ENCODE measurements at places on chromosomes 7 and 10.

DNA sequence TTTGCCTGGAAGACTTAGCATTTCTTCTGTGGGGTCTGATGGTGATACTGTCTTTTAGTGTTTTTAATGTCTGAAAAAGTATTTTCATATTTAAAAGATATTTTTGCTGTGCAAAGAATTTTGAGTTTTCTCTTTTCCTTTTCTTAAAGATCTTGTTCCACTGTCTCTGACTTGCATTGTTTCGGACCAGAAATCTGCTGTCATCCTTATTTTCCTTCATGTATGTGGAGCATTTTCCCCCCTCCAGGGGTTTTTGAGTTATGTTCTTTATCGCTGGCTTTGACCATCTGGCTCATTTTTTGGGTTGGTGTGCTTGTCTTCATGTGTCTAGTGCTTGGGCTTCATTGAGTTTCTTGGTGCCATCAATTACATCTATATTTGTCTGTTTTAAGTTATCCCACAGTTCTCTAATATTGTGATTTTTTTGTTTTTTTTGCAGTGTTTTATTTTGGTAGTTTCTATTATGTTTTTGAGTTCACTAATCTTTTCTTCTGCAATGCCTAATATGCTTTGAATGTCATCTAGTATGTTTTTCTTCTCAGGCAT, 119.9 kb downstream of the MGMT start:
- DNase-seq, result no peak

GRCh38 chr7:29102558-29103151, 43.7 kb downstream of the CPVL start:
- DNase-seq, result peak; percentile 58

DNA sequence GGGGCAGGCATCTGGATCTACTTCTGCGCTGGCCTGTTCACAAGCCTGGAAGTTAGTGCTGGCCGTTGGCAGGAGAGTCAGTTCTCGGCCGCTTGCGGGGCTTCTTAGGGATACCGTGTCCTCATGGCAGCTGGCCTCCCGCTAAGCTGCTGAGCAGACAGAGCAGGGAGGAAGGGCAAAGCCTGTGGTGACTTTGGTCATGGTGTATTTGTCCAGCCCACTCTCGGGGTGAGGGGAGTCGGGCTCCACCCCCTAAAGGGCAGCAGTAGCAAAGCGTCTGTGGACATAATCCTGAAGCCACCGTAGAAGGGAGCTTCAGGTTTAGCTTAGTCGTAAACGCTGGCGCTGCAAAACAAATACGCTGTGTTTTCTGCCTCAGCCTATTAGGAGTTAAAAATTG, 12.2 kb downstream of the UBE3C start:
- peak; percentile 18 for DNase-seq

DNA sequence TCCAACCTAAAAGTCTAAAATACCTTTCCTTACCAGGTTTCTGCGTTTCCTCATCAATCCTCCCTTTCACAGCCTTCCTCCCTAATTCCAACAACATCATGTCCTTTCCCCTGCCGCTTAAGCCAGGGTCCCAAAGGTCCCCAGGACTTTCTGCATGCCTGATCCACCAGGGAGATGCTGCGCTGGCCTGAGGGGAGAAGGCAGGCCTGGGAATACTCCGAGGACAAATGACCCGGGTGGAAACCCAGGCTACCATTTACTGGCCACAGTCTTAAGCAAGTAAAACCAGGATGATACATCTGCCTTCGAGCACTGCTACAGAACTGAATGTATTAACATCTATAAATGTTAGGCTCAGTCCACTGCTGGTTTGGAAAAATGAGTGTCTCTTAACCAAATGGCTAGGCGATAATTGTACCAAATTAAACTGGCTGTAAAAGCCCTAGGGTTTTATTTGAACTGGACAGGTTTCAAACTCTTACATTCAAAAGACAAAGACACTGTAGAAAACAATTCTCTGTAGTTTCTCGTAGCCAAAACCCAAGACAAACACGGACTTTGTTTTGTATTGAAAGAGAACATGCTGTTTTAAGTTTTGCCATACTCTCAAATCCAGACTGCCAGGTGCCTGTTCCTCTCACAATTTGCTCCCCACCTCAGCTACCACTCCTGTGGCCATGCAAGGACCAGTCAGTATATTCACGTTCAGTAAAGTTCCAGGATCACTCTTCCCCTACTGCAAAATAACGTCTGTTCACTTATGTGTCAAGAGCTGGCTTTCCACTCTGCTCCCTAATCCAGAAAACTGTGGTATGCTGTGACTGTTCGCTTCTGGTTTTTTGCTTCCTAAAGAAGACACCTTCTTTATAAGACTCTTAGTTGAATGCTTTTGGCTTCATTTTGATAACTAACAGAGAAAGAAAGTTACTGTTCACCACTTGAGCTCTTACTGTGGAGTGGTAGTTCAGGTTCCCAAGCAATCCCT, 145.7 kb downstream of the RNF216 start:
- no peak for DNase-seq

DNA sequence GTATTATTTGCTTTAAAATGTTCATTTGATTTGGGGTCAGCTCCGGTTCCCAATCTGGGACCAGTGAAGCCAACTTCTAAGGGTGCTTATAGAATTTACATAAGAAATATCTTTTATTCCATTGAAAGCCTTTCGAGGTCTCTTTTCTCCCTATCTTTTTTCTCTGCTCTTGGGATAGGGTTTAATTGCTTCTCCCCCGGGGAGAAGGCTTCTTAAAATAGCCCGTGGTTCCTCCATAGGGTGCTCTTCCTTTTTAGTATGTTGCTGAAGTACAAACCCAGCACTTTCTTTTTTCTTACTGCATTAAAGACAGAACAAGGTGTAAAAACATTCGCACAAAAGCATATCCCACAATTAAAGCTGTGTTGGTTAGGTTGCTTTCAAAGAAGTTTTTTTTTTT, 107.5 kb downstream of the POU6F2 start:
- no peak for DNase-seq

- DNase-seq, result no peak
These were observed 30.1 kb upstream of the PTPRN2 start for GRCh38 chr7:158617737-158618128.

- peak; percentile 73 for DNase-seq
These were observed 128.5 kb downstream of the ANKRD7 start for GRCh38 chr7:118352867-118353453.

- DNase-seq, result peak; percentile 55
These were observed 13.2 kb downstream of the CWF19L1 start for GRCh38 chr10:100254191-100254590.

DNA sequence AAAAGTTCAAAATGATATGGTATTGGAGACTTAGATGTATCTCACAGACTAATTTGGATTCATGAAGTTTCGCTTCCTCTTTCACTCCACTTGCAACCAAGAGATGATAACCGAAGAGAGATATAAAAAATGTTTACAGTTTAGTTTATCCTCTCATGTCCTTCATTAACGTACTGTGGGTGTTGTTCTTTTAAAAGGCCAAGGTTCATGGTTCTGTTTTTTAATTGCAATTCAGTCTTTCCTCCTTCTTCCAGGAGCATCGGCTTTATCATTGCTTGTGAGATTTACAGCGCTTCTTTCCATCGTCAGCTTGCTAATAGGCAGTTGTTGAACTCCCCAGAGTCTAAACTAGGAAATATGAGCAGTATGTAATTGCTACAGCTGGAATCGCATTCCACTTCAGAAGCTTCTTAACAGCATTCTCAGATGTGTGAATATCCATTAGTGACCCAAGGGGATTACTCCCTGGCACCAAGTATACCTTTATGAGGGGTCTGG, 75.9 kb upstream of the HGF start:
- peak; percentile 83 for DNase-seq

DNA sequence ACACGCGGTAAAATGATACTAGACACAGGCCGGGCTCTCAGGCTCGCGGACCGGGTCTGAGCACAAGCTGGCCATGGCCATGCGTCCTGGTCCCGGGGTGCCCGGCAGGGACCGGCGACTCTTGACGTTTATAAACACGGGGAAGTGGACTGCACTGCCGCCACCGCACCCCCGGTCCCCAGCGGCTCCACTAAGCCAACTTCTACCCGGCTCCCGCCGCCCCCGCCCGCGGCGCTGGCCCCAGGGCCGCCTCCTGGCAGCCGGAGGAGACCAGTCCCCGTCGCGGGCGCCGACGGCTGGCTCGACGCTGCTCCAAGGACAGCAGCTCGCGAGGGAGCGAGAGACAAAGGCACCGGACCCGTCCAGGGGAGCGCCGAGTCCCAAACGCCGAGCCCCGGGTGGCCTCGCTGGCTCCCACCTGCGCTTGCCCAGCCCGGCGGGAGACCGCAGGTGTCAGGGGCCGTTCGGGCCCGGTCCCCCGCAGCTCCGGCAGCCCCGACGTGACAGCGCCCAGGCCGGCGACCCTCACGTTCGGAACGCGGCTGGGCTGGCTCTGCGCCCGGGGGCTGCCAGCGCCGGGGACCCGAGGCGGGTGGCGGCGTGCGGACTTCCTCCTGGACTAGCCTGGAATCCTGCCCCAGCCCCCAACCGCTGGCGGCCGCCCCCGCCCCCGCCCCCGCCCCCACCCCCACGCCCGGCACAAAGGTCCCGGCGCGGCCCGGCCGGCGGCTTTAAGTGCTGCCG, 517 bp downstream of the ITGB1 start:
- DNase-seq, result peak; percentile 18

- DNase-seq, result peak; percentile 41
These were observed 14.4 kb downstream of the SGPL1 start for GRCh38 chr10:70830164-70830563.

DNA sequence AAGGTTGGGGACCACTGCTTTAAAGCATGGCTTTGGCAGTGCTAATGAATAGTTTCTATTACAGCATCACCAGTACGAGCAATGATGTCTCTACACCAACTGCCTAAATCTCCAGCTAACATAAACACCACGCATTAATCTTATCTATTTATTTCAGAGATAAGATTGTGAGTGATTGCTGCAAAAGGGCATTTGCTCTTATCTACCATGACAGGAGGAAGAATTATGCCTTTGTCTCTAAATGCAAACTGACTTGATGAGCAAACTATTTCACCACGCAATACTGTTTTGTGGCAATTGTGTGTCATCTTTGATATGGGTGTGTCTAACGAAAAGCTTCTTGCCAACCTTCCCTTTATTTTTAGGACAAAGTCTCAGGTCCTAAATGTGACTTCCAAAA, 684.9 kb downstream of the SORCS1 start:
- peak; percentile 20 for DNase-seq

- DNase-seq, result no peak
These were observed 37.2 kb downstream of the FAM13C start for GRCh38 chr10:59325116-59325515.

GRCh38 chr7:75915416-75916156, 631 bp downstream of the POR start:
- no peak for DNase-seq

DNA sequence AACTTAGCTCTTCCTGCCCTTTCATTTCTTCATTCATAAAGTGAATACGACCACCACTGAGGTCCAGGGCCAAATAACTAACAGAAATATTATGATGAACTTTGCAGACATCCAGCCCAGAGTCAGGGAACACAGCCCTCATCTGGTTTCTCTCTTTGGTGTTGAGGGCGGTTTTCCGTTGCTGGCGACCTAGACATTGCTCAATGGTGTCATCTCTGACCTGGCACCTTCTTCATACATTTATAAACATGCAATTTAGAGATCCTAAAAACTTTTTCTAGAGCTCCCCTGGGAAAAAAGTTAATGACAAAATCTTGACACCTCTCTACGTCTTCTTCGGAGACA, 324 bp upstream of the TET1 start:
- peak; percentile 48 for DNase-seq

DNA sequence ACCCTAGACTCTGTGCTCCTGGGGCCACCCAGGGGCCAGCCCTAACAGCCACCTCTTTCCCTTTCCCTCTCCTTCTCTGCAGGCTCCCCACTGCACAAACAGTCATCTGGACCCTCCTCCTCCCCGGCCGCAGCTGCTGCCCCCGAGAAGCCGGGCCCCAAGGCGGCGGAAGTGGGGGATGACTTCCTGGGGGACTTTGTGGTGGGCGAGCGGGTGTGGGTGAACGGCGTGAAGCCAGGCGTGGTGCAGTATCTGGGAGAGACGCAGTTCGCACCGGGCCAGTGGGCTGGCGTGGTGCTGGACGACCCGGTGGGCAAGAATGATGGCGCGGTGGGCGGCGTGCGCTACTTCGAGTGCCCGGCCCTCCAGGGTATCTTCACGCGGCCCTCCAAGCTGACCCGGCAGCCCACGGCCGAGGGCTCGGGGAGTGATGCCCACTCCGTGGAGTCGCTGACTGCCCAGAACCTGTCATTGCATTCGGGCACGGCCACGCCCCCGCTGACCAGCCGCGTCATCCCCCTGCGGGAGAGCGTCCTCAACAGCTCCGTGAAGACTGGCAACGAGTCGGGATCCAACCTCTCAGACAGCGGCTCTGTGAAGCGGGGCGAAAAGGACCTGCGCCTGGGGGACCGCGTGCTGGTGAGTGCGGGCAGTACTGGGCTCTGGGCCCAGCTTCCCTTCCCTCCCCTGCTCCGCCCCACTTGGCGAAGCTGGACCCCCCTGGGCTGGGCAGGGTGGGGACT, 49.3 kb downstream of the CLIP2 start:
- no peak for DNase-seq

DNA sequence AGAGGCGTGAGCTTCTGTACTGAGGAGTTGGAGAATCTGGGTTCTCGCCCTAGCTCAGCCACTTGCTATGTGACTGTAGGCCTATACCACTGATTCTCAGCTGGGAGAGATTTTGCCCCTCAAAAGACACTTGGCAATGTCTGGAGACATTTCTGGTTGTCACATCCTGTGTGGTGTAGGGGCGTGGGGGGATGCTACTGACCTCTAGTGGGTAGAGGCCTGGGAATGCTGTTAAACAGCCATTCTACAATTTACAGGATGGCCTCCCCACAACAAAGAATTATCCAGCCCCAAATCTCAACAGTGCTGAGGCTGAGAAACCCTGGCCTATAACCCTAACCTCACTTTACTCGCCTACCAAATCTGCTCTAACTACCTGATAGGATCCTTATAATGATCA, 58.8 kb upstream of the GAD2 start:
- DNase-seq, result peak; percentile 21

DNA sequence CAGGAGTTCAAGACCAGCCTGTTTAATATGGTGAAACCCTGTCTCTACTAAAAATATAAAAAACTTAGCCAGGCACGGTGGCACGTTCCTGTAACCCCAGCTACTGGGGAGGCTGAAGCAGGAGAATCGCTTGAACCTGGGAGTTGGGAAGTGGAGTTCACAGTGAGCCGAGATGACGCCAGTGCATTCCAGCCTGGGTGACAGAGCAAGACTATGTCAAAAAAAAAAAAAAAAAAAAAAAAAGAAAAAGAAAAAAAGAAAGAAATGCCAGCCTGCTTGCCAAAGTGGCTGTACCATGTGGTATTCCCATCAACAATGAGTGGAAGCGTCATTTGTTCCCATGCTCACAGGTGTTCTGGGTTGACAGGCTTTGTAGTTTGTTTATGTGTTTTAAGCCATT, 43.3 kb upstream of the NPTX2 start:
- DNase-seq, result no peak

- DNase-seq, result no peak
These were observed 180.6 kb downstream of the CAMK1D start for GRCh38 chr10:12529976-12530375.

- DNase-seq, result no peak
These were observed 115.0 kb downstream of the DNAJB9 start for GRCh38 chr7:108684629-108685028.

GRCh38 chr10:128664729-128665128, 538.5 kb upstream of the MKI67 start:
- peak; percentile 95 for DNase-seq

GRCh38 chr7:143487566-143487965, 9.9 kb downstream of the TAS2R41 start:
- DNase-seq, result no peak

GRCh38 chr10:49592726-49593563, 17.2 kb upstream of the SLC18A3 start:
- DNase-seq, result peak; percentile 48
